Stimulated activated CD8-positive, alpha-beta memory T cell treated with anti-CD3 and anti-CD28 coated beads, Interleukin-4, amount 100 ng/mL, for 4 hours (primary cell): ENCODE measurements at places on chromosomes 16 and 17.
A peak's percentile ranks its signal among the peaks of the same experiment; 100 is the strongest.

DNA sequence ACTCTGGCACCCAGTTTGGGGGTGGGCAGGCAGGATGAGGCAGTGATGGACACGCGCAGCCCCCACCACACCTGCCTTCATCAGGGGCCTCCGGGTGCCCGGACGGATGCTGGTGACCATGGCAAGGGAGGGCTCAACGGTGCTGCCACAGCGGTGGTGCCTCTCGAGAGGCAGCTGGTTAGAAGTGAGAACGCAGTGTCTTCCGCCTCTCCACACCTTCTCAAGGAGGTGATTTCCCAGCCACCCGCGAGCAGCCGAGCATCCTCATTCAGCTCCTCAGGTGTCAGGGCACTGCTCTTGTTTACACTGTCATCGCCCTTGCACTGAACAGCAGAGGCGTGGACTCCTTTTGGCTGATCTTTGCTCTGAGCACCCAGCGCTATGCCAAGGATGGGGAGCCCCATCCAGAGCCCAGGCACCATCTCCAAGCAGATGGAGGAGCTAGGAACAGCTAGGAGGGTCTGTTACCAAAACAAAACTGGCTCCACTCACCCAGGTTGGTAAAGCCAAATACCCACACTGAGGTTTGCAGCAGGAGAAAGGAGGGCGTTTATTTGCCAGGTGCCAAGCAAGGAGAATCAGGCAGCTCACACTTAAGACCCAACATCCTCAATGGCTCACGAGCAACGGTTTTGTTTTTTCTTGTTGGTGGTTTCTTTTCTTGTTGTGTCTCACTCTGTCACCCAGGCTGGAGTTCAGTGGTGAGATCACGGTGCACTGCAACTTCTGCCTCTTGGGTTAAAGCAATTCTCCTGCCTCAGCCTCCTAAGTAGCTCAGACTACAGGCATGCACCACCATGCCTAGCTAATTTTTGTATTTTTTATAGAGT, 174.3 kb upstream of the TNRC6C start:
- DNase-seq, result peak; percentile 57

DNA sequence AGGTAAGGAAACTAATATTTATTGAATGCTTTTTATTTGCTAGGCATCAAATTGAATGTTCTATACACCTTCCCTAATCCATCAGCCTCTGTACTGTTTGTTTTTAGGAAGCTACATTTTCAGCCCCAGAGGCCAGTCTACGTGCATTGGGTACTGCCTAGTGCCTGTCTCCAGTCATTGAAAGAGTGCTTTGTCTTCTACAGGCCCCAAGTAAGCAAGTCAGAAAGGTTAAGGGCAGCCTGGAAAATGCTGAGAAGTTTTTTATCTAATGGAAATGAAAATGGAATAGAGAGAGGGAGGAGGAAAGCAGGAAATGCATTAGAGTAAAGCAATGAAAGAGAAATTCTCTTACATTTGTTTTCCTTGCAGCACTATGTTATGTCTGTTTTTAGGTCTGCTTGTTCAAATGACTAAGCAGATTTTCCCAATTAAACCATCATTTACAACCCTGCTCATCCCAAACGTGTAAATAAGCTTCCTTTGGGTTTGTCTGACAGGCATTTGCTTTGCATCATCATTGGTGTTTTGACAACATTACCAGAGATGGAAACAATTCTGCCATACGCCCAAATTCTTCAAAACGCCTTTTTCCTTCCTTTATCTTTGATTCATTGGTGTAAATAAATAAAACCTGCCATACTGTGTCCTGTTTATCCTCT, 116.0 kb upstream of the GOT2 start:
- DNase-seq, result no peak

- peak; percentile 49 for DNase-seq
These were observed 4.2 kb downstream of the TRADD start for GRCh38 chr16:67155295-67156142.

GRCh38 chr16:71645450-71645849, 19.5 kb downstream of the MARVELD3 start:
- DNase-seq, result no peak

GRCh38 chr17:75074532-75074931, 13.2 kb upstream of the SLC16A5 start:
- DNase-seq, result no peak

GRCh38 chr17:12046786-12047185, 26.1 kb downstream of the MAP2K4 start:
- DNase-seq, result no peak

GRCh38 chr17:48799069-48799723, 17.8 kb downstream of the TTLL6 start:
- no peak for DNase-seq

DNA sequence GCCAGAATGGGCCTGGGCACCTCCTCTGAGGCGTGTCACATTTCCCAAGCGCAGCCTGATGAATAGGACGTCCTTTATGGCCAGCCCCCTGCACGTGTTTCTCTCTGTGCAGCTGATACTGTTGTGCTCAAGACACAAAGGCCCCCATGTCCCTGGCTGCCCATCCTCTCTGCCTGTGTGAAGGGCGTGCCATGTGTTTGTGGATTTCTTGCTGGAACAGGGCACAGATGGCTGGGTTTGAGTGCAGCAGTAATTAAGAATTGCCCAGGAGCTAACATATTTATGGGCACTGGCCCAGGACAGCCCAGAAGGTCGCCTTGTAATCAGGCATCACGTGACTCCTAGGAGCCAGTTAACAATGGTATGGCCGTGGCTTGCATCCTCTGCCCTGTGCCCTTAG, 181.1 kb downstream of the CCDC182 start:
- DNase-seq, result no peak

GRCh38 chr16:57791195-57791892, 10.9 kb downstream of the KIFC3 start:
- DNase-seq, result no peak

GRCh38 chr17:16516594-16517051, 24.6 kb upstream of the LRRC75A start:
- no peak for DNase-seq

DNA sequence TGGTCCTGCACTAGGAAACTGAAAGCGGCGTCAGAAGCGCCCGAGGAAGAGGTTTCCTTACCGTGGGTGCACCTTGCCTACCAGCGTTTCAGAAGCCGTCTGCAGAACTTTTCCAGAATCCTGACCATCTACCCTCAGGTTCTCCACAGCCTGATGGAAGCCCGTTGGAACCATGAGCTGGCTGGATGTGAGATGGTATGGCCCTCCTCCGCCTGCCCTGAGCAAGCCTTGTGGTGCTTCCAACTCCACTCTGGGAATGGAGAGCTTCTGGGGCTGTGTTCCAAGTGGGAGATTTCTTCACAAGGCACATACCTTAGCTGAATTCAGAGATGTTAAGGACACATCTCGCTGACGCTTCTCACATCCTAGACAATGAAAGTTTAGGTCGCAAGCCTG, 51.8 kb upstream of the ENDOV start:
- DNase-seq, result no peak

GRCh38 chr16:21101631-21102420, 48.8 kb downstream of the DNAH3 start:
- no peak for DNase-seq

- no peak for DNase-seq
These were observed 2.0 kb upstream of the VAT1L start for GRCh38 chr16:77786186-77786847.

- DNase-seq, result no peak
These were observed 71.5 kb downstream of the SEC14L1 start for GRCh38 chr17:77212081-77212832.

DNA sequence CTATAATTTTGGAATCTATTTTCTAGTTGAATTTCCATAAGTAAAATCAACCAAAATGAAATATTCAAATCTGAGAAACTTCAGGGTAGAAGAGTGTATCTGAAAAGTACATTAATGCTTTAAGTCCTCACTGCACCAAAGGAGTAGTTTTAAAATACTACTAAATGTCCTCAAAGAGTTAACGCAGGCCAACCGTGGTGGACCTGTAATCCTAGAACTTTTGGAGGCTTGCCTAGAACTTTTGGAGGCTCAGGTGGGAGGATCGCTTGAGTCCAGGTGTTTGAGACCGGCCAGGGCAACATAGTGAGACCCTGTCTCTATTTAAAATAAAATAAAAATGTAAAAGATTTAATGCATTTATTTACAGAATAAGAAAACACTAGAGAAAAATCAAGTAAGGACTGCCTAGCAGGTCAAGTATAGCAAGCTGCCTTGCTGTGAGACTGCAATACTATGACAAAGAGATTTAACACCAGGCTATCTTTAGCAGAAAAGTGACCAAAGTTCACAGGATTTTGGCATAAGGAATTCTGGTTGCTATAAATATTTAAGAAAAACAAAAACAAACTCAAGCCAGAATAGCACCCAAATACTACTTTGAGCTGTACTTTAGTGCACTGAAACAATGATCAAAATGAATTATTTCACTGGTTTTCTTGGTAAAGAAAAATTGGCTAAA, 41.0 kb downstream of the CHCT1 start:
- no peak for DNase-seq

- peak; percentile 41 for DNase-seq
These were observed 735 bp downstream of the ZNF652 start for GRCh38 chr17:49361129-49361901.

- no peak for DNase-seq
These were observed 484.5 kb upstream of the ERCC4 start for GRCh38 chr16:13435415-13435814.

GRCh38 chr16:52466994-52467393, 79.9 kb downstream of the TOX3 start:
- no peak for DNase-seq

DNA sequence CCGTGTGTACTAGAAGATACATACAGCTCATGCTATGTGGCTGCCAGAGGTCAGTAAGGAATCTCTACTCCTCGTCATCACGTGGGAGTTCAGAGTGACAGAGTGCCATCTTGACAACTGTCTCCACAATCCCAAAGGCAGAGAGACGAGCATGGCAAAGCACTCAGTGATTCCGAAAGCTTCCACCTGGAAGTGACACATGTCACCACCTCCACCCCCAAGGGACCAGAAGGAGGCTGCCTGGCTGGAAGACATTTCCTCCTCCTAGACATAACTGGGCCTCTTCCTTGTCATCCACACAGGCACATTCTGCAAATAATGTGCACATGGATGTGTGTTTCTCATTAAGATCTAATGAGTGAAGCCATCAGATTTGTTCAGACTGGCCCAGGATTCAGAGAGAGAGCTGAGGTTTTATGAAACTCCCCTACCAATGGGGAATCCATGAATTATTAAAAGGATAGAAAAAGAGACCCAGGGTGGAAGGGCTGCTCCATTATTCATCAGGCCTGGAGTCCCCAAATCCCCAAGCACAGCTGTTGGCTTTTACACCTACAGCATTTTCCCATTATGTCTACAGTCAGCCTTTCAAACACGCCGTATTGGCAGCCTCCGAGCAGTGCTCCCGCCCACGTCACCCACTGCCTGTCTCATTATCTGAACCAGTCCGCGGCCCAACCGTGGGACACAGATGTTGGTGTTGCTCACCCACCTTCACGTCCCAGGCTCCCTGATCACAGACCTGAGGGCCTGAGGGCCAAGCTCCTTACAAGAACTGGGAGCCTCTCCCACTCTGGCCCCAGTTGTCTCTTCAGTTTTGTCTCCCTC, 3.3 kb upstream of the CACNG5 start:
- no peak for DNase-seq

- no peak for DNase-seq
These were observed 45.6 kb upstream of the BAHCC1 start for GRCh38 chr17:81349397-81350319.

DNA sequence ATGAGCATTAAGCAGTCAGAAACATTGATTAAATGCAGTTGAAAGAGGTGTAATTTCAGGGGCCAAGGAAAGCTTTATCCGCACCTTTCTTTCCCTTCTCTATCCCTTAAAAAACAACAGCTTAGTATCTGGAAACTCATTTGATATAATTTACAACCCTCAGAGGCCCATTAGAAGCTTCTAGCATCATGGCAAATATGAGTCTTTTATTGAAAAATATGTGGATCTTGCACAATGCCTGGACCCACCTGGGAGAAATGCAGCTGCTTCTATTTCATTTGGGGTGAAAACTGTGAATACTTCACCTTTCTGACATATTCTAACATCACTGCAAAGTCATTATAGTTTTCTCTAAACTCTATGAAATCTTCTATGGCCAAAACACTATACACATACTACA, 492.2 kb upstream of the PSMD7 start:
- DNase-seq, result no peak

GRCh38 chr17:57515662-57516211, 229.4 kb downstream of the CCDC182 start:
- no peak for DNase-seq
